ENCODE measurements at places on chromosomes 12 and 14.

GRCh38 chr12:104482113-104482512, 25.4 kb downstream of the CHST11 start:
- DNase-seq: no peak

GRCh38 chr12:29589286-29589820, 91.9 kb upstream of the OVCH1 start:
- no peak for DNase-seq

DNA sequence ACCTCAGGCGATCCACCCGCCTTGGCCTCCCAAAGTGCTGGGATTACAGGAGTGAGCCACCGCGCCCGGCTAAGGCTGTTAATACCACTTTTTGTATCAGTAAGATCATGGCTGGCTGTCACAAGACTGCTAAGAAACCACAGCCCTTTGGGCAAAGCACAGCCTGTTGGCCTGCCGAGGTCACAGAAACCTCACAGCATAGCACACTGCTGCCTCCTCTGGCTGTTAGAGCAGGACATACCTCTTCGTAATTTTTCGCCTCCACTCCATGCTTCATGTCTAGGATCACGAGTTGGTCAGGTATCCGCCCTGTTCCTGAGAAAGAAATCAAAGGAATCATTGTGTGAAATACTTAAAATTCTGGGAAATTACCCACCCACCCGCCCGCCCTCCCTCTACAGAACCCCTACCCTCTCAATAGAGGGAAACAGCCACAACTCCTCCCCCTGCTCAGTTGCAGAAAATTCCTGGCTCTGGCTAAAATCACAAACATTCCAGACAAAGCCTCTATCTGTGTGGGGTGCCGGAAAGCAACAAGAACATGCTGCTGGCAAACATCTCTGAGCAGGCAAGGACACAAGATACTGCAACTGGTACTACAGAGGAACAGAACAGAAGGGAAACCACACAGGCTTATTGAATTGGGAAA, 20.7 kb upstream of the NEK9 start:
- peak; percentile 74 for DNase-seq

DNA sequence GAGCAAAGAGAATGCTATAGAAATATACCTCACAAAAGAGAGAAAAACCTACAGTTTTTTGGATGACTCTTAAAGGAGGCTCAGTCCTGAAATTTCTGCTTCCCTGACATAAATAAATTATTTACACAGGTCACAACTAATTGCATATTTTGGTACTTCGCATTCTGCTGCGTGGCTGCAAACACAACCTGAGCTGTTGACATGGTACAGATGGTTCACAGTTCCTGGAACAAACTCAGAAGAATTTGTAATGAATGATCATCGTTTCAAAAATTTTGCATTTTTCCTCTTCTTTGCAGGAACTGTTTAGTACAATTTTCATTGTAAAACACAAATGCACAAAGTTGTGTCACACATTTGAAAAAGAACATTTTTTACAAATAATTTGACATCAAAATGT, 313.7 kb upstream of the SYT1 start:
- no peak for DNase-seq

DNA sequence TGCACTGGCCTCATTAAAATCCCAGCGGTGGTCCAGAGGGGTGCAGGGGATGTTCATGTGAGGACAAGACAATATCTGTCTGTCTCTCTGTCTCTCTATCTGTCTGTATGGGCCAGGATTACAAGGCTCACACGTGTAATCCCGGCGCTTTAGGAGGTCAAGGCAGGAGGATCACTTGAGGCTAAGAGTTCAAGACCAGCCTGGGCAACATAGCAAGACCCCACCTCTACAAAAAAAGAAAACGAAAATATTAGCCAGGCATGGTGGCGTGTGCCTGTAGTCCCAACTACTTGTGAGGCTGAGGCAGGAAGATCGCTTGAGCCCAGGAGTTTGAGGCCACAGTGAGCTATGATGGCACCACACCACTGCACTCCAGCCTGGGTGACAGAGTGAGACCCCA, 117.1 kb downstream of the PHETA1 start:
- no peak for DNase-seq

DNA sequence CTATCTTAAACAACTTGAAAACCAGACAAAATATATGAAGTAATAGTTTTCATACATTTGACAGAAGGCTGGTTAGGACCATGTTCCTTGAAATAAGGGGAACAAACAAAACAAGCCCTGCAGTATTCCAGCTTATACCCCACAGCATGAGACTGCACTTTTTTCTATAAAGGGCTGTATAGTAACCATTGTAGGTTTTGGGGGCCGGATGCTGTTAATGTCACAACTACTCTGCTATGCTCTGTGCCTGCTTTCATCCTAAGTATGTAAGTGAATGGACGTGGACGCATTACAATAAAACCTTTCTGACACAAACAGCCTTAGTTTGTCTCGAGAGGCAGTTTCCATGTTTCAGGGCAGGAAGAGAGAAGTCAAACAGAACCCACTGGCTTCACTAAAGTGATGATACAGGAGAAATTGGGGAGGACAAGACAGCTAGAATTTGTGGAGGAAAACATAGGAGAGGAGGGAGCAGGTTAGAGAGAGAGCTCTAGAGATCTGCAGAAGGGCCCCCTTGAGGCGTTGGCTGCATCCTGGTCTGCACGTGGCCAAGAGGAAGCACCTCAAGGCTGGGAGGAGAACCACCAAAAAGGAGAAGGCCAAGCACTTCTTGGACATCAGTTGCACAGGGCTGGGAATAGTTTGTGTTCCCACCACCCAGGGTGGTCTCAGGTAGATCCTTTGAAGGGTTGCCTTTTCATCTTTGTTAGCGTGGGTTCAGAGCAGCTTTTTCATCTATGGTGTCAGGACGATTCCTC, 63.7 kb downstream of the TRAF3 start:
- DNase-seq: no peak

- DNase-seq: peak; percentile 50
Observed at GRCh38 chr14:96268431-96269358, 12.7 kb downstream of the BDKRB1 start.

GRCh38 chr12:116065606-116066005, 211.9 kb downstream of the MED13L start:
- no peak for DNase-seq

GRCh38 chr14:61505815-61506809, 184.7 kb downstream of the PRKCH start:
- no peak for DNase-seq

GRCh38 chr12:40156021-40156764, 50.3 kb upstream of the SLC2A13 start:
- DNase-seq: no peak

DNA sequence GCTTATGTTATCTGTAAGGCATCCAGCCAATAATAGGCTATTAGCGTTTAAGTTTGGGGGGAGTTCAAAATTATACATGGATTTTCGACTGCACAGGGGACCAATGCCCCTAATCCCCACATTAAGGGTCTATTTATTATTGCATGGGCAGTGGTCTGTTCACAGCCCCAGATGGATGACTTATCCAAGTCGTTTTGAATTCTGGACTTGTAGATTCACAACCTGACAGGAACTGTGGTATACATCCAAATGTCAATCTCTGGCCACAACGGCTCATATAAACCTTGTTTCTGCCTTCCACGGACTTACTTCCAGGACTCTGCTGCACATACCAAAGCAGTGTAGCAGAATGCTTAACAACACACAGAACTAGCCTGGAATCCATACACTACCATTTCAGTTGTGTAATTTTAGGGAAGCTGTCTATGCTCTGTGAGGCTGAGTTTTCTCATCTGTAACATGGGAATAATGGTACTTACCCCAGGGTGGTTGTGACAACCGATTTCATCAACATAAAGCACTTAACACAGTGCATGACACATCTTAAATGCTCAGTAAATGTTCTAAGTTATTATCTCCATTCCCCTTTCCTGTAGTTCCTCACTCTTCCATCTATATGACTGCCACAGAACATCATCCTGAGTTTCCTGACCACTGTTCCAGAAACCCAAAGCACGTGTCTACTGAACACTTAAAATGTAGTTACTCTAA, 3.7 kb downstream of the DDX24 start:
- DNase-seq: no peak

GRCh38 chr12:133226690-133227089, 9.0 kb downstream of the ANHX start:
- DNase-seq: no peak

DNA sequence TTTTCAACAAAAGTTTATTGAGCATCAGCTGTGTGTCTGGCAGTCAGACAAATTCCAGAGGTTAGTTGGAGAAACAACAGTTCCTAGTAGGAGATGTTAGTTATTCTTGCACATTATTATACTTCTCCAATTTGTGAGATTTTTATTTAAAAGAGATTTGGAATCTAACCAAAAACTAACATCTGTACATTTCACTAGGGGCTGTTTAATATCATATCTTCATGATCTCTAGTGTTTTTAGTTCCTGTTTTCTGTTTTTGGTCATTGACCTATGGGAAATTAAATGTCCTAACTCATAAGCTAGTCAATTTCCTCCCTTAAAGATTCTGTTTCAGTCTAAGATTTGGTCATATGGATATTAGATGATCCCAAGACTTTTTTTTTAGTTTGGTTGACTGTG, 34.1 kb upstream of the KLHDC2 start:
- DNase-seq: no peak

- peak; percentile 43 for DNase-seq
Observed at GRCh38 chr12:58915634-58916033, 4.7 kb downstream of the LRIG3 start.

DNA sequence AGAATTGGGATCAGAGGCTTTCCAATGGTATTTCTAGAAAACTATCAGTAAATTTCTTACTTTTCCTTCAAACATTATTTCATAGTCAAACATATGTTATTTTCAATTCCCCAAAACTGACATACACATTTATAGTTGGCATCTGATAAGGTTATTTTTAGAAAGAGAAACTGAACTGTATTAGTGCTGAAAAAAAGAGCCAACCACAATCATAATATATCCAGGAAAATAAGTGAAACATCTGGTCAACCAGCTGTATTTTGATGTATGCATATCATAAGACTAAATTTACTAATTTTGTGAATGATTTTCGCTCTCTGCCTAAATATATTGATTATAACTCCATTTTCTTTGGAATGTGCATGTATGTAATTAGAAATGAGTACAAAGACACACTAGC, 554.2 kb downstream of the FLRT2 start:
- no peak for DNase-seq

- no peak for DNase-seq
Observed at GRCh38 chr14:65962952-65963351, 523.2 kb upstream of the CCDC196 start.

DNA sequence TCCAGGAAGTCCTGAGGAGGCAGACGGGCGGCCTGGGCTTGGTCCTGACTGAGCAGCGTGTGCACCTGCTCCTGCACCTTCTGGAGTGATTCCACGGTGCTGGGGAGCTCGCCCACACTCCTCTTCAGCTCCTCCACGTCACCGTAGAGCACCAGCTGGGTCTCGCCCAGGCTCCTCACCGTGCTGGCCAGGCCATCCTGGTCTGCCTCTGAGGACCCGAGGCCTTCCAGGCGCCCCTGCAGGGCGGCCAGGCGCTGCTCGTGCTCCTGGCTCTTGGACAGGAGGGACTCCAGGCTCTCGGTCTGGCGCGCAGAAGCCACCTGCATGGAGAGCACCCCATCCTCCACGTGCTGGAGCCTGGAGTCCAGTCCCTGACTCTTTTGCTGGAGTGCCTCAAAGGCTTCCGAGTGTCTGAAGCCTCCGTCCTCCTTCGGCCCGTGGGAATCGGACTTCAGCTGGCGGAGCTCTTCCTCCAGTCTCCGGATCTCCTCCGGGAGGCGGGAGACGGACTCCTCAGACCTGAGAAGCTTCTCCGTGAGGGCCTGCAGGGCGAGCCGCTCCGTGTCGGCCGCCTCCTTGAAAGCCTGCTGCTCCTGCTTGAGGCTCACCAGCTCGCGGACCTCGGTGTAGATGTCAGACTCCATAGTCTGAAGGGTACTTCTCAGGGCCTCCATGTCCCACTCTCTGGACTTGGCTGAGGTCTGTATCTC, 8.4 kb downstream of the CKAP4 start:
- no peak for DNase-seq

DNA sequence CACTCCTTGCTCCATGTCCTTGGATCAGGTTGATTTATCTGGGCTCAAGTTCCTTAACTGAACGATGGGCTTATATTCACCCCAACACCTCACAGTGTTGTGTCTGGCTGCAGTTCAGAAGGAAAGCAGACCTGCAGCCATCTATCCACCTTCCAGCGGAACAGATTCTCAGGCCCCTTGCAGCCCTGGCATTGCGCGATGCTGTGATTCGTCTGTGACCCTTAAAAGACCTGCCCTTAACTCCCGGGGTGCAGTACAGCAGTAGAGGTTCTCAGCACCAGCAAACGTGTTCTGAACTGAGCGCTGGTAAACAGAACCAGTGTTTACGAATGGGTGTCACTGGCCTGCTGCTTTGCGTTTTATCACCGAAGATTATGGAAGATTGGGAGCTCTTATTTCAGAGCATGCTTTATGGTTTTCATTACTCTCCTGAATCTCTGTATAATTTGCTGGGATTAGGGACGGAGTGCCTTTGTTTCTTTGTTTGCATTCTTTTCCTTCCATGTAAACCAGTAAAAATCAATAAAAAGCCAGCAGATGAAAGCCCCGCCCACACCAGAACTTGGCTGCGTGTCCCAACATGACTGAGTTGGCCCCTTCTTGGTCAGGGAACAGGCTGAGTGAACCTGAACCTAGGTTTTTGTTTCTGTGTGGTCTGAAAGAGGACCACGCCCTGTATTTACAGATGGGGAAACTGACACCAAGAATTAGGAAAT, 286.7 kb upstream of the CRY1 start:
- DNase-seq: no peak

GRCh38 chr12:30694412-30695198, 1.1 kb downstream of the IPO8 start:
- DNase-seq: peak; percentile 52

- DNase-seq: no peak
Observed at GRCh38 chr14:99946652-99947489, 118.4 kb upstream of the EVL start.

DNA sequence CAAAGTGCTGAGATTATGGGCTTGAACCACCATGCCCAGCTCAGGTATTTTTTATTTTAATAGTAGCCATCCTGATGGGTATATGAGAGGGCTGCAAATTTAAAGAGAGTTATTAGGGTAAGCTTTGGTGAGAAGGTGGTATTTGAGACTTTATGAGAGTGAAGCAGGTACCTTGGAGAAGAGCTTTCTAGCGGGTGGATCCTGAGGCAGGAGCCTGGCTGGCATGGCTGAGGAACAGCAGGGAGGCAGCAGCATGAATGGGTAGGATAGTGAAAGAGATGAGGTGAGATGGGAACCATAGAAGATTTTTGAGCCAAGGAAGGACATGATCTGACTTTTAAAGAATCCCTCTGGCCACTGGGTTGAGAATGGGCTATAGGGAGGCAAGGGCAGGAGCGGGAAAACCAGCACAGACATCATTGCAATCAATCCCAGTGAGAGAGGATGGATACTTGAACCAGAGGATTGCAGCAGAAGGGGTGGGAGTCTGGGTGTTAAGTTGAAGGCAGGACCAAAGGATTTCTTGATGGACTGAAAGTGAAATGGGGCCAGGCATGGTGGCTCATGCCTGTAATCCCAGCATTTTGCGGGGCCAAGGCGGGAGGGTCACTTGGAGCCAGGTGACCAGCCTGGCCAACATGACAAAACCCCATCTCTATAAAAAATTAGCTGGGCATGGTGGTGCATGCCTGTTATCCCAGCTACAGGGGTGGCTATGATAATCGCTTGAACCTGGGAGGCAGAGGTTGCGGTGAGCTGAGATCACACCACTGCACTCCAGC, 5.7 kb downstream of the SVOP start:
- DNase-seq: no peak
